Body of pancreas (tissue), 4 donors: ENCODE measurements at places on chromosomes 5 and 9. TPM values are rescaled to one million over a fixed set of nuclear protein-coding genes. Genes with fewer than 3 reads are reported as not detected.

The CYSRT1 gene
- total RNA-seq = not detected

The LCN12 gene
- 1.3 TPM for total RNA-seq

The TRAF2 gene
- 30.7 TPM for total RNA-seq

The WNT8A gene
- not detected for total RNA-seq

The CACNA1B gene
- total RNA-seq = 0.26 TPM

The NR5A1 gene
- total RNA-seq = not detected

The FAT2 gene
- not detected for total RNA-seq

The PCDHA1 gene
- total RNA-seq = not detected

The RASGEF1C gene
- total RNA-seq = not detected

The FLT4 gene
- 6.3 TPM for total RNA-seq

The FOCAD gene
- 21.5 TPM for total RNA-seq

The RALGPS1 gene
- 15.3 TPM for total RNA-seq

The CREBRF gene
- total RNA-seq = 37.2 TPM

The CDC20B gene
- total RNA-seq = not detected
